ENCODE measurements at places on chromosomes 2 and 18. TPM values are rescaled to one million over a fixed set of nuclear protein-coding genes. Genes with fewer than 3 reads are reported as not detected.

The TNFRSF11A gene
- under 0.01 TPM for total RNA-seq

The CNGA3 gene
- not detected for total RNA-seq

The NYAP2 gene
- not detected for total RNA-seq

The UCN gene
- not detected for total RNA-seq

The PAX8 gene
- total RNA-seq, result 0.28 TPM

The WNT6 gene
- not detected for total RNA-seq

The CYP27A1 gene
- 5.2 TPM for total RNA-seq

The MYO1B gene
- 116 TPM for total RNA-seq

The ALPP gene
- total RNA-seq, result not detected

The CENPA gene
- total RNA-seq, result 7.7 TPM

The SPEG gene
- total RNA-seq, result 7.8 TPM

DNA sequence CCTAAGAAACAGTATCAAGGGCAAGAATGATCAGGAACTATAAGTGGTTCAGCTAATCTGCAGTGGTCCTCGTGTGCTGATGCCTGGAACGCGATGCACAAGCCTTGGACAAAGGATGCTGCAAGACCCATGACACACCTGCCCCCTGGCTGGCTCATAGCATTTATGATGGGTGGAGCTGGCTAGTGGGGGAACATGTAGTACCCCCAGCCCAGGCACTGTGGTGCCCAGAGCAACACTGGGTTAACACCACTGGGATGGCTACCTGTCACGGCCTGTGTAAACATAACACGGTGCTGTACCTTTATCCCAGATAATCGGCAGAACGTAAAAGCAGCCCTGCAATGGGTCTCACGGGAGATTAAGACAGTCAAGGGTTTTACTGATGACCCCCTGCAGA is 60.3 kb upstream of the PEX13 start:
- DNase-seq, result no peak

GRCh38 chr2:138516030-138516704 is 14.6 kb downstream of the SPOPL start:
- DNase-seq, result peak; percentile 51

- no peak for DNase-seq
Observed at GRCh38 chr2:136986605-136987221, 221.4 kb downstream of the THSD7B start.

GRCh38 chr2:72745679-72746368 is 80.0 kb downstream of the EXOC6B start:
- DNase-seq, result peak; percentile 78

DNA sequence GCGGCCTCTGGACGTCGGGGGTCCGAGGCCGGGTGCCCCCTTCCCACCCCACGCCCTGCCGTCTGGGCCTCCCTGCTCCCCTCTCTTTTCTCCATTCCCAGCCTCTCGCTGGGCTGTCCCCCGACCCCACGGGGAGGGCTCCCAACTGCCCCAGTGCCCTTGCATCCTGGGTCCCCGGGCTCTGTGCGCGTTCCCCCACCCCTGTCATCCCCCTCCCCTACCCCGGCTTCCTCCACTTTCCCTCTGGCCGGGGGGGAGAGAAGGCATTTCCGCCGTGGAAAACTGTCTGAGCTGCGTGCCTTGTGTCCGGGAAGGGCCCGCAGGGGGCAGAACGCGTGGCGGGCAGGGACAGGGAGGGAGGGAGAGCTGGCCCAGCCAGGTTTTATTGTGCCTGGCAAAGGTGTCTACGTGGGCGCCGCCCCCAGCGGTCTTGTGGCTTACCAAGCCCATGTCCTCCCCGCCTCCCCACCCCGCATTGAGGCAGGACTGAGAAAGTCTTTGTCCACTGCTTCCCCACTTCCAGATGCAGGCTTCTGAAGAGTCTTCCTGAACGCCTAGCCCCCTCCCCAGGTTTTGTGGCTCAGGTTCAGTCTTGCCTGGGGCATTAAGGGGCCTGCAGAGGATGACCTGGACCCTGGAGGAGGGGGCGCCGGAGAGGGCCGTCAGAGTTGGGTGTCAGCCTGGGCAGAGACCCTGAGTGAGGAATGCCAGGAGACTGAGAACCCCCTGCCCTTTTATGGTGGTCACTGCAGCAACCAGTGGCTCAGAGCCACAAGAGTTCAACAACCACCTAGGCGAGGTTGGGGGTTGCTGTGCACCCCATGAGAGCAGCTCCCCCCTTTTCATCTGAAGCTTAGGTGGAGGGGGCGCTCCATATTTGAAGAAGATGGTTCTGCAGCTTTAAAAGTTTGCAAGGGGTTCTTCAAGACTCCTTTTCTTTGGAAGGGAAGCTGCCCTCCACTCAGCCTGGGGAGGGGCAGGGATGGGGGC is 1.3 kb downstream of the ITM2C start:
- DNase-seq, result no peak

GRCh38 chr2:161088658-161089350 is 71.4 kb upstream of the TANK start:
- DNase-seq, result no peak

- DNase-seq, result peak; percentile 27
Observed at GRCh38 chr2:50746526-50746925, 285.4 kb downstream of the NRXN1 start.

DNA sequence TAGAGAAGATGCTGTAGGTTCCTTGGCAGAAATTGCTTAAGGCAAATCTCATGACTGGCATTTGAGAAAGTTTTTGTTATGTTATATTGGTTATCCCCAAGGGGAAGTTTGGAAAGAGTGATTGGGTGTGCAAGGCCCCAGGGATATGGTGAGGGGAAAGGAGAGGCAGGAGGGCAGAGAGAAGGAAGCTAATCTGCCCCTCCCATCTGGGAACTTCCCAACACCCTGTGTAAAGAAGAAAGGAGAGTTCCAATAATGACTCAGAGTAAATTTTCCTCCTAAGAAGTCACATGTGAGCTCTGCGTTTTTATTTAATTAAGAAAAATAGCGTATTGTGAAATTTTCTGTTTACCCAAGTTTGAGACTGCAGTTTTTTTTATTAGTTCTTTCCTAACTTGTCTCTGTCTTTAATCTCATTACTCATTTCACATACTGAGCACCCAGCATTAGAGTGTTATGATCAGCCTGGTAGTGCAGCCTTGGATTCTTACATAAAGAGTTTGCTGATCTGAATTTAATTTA is 3.1 kb upstream of the KYNU start:
- DNase-seq, result peak; percentile 95

DNA sequence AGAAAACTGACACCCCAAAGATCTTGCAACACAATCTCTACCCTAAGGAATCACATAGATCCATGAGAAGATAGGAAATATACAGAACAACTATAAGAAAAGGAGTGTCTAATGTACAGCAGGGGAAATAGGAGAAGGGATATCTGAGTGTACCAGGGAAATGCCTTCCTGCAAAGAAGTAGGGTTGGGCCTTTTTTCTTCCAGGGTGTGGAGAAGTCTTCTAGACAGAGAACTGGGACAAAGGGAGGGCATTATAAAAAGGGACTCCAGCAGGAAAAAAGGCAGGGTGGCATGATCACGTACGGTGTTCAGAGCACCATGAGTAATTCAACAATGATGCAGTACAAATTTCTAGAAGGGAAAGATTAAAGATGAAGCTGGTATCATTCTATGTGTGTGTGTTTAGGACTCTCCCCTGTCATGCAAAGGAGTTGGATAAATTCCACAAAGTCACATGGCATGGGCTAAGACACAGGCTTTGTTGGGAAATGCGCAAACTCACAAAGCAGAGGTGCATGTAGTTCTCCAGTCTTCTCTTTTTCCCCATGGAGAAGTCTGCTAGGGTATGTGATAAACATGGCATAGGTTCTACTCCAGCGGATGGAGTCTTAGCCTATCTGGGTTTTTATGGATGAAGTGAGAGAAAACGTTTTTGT is 6.7 kb upstream of the SEC11C start:
- DNase-seq, result no peak

DNA sequence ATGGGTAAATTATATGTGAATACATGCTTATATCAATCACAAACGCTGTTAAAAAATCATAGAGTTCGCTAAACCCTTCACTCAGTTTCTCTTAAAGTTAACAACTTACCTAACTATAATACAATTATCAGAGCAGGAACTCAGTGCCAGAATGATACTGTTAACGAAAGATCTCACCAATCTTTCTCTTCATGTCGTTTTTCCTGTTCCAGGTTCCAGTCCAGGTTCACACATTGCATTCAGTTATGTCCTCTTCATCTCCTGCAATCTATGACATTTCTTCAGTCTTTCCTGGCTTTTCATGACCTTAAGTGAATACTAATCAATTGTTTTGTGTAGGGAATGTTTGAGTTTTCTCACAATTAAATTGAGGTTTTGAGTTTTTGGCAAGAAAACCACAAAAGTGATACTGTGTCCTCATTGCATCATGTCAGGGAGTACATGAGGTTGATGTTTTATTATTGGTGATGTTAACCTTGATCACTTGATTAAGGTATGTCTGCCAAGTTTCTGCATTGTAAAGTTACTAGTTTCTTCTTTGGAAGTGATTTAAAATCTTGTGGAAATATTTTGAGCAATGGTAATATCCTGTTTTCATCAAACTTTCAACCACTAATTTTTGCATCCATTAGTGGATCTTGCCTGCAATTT is 131.9 kb downstream of the ESCO1 start:
- no peak for DNase-seq

DNA sequence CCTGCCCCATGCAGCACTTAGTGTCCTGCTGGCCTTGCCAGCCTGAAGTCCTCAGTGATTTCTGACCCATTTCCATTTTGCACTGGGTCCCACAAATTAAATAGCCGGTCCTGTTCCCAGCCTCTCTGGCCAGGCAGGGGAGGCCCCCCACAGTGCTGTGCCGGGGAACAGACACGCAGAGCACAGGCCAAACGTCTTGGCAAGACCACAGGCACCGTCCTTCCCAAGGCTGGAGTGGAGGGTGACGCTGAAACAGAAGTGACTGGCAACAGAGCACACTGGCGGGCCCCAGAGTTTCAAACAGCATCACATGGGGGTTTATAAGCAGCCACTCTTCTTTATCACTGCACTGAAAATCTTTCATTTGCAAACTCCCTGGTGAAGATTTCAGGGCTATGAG is 52.2 kb downstream of the EDAR start:
- DNase-seq, result no peak

GRCh38 chr18:13558124-13558523 is 168.2 kb downstream of the FAM210A start:
- DNase-seq, result peak; percentile 11

- DNase-seq, result no peak
Observed at GRCh38 chr18:63774511-63774910, 707 bp upstream of the SERPINB7 start.

DNA sequence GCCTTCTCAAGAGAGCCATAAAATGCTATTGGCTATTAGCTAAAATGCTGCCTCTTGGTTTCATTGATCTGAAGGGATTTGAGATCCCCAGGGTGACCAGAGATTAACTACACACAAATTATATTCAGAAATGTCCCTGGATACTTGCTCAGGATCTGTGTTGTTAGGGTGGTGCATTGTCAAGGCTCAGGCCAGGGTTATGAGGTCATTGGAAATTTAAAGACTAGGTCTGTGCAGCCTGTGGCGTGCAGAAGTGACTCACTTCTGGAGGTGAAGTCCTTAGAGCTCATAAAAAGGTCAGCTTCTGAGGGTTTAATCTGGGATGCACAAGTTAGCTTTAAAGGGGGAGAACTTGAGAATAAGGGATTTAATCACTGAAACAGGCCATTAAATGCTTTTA is 23.5 kb downstream of the LRRTM1 start:
- DNase-seq, result no peak

DNA sequence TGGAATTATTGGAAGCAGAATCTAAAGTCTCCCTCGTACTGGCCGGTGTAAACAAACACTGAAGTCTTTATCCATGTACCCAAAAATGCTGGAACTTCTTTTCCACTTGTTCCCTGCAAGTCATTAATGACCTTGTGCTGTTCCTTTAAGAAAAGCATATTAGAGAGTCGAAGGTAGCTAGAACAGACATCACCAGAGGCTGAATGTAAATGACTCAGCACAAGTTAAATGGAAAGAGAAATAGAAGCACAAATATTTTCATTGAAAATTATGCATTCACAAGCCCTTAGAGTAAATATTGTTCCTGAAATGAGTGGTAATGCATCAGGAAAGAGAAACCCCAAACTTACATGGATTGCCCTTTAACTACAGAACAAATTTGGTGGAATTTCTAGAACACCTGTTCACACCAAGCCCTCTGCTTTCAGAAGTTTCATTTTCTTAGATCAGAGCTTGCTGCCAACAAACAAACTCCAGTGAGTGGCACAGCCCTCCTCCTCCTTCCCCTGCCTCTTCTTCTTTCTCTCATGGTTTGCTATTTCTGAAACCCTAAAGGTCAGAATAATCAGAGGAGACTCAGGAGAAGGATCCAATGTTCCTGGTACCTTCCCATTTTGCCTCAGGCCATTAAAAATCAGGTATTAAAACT is 264.3 kb downstream of the TXNL1 start:
- DNase-seq, result peak; percentile 26

GRCh38 chr2:43008388-43008787 is 216.0 kb upstream of the HAAO start:
- no peak for DNase-seq

DNA sequence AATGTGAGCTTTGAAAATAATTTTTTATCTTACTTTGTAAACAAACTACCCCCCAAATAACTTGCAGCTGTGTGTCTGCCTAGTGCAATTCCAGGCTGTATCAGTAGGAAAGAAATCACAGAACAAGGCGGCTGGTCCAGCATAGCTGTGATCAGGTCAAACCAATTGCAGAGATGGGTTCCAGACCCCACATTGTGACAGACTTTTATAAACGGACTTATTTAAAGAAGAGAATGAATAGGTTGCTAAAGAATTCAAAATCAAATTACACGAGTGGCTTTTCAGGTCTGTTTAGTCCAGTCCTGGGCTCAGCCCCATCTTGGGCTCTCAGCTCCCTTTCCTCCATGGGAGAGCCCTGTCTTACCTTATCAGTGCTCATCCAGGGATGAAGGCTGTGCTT is 11.1 kb downstream of the BMP10 start:
- DNase-seq, result no peak

- no peak for DNase-seq
Observed at GRCh38 chr2:163625632-163626031, 110.2 kb downstream of the FIGN start.

DNA sequence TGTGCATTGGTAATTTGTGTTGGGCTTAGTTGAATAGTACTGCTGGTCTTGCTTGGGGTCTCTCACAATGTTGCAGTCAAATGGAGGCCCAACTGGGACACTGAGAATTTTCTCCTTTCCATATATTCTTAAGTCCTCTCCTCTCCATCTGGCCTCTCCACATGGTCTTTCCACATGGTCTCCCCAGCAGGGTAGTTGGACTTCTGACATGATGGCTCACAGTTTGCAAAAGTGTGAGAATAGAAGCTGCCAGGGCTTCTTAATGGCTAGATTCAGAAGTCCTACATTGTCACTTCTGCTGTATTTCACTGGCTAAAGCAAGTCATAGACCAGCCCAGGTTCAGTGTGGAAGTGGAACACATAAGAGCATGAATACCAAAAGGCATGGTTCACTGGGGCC is 318.5 kb upstream of the TNP1 start:
- no peak for DNase-seq

DNA sequence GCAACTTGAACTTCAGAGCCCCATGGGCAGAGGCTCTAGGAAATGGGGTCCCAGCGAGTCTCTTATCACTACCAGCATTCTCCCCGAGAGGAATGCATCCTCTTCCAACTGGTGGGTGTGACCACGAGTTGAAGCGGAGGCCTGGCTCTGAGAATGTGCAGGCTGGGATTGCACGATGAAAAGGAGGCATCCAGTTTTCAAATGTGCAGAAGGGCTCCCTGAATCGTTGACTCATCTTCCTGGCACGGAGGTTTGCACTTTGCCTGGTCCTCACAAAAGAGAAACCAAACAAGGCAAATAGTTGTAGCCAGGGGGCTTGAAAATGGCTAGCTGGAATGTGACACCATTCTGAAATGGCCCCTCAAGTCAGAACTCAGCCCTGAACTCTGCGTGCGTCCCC is 216.7 kb downstream of the GLI2 start:
- DNase-seq, result peak; percentile 55
